ENCODE measurements at places on chromosomes 5 and 9.

DNA sequence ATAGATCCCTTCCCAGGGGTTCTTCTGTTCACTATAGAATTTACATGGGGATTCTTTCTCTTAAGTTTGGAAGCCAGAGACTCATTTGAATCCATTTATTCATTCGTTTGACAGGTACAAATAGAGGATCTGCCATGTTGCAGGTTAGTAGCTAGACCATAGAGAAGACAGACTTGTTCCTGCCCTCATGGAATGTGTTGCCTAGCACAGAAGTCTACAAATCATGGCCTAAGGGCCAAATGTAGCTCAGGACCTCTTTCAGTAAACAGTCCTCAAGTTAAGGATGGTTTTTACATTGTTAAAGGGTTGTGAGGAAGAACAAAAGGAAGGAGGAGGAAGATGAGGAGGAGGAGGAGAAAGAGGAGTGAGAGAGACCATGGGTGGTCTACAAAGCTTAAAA is 114.7 kb upstream of the SLC44A1 start:
- ATAC-seq: no peak

DNA sequence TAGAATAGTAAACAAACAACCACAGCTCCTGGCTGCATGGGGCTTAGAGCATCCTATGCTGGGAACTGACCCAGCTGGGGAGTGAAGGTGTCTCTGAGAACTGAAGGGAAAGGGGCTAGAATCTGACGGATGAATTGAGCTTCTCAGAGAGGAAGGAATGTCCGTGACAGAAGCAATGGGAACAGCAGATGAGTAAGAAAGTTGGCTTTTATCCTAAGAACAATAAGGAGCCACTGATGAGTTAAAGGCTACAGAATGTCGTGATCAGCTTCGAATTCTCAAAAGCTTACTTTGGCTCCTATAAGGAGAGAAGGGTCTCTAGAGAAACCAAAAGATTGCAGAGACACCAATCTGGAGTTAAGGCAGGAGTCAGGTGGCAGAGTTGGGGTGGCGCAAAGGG is 52.6 kb downstream of the EBF1 start:
- no peak for ATAC-seq

DNA sequence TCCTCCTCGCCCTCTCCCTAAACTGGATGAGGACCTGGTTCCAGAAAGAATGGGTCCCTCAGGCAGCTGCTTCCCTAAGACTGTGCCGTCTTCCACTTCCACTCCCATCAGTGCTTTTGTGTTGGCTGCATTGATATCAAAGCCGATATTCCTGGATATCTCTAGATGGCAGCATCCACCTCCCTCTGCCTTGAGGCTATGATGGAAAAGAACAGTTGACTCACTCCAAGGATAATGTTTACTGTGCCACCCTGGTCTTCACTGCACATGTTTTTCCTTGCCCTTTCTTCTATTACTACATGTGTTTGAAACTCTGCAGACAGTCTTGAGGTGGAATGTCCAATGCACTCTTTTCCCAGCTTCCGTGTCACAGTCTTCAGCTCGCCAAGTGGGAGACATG is 211.6 kb downstream of the MAST4 start:
- ATAC-seq: peak; percentile 75

GRCh38 chr5:154783774-154784460 is 28.7 kb downstream of the LARP1 start:
- ATAC-seq: no peak

- no peak for ATAC-seq
Measured at GRCh38 chr5:62568800-62569432, 9.7 kb upstream of the LRRC70 start.

GRCh38 chr9:132878695-132879456 is at the start of gene SPACA9:
Gene SPACA9, plus strand, starts transcription at chr9:132878898. Its CDS starts 5,050 bp downstream, at chr9:132883948.
- peak; percentile 68 for ATAC-seq

Measured in esophagus mucosa (tissue), 1 donor.